Ammon's horn (tissue), 1 donor: ENCODE measurements at places on chromosomes 2 and 18.
A peak's percentile ranks its signal among the peaks of the same experiment; 100 is the strongest.

GRCh38 chr2:6053743-6054142 is 361.6 kb downstream of the SOX11 start:
- no peak for DNase-seq

- no peak for DNase-seq
Measured at GRCh38 chr18:57364460-57364859, 12.1 kb downstream of the ST8SIA3 start.

DNA sequence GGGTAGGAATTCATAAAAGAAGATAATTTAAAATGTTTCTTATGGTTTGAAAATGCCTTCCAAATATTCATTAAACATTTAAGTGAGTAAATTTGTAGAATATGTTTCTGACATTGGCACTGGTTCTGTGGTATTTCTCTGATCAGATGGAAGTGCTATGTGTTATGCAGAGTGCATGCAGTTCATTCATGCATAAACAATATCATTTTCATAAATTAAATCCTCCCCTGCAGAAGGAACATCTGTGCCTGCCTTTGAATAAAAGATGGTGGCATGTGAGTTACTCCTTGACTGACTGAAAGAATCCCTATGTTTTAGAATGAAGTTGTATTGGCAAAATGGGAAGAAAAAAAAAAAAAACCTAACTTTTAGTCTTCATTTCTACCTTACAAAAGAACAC is 5.9 kb downstream of the NEUROD1 start:
- DNase-seq = no peak

DNA sequence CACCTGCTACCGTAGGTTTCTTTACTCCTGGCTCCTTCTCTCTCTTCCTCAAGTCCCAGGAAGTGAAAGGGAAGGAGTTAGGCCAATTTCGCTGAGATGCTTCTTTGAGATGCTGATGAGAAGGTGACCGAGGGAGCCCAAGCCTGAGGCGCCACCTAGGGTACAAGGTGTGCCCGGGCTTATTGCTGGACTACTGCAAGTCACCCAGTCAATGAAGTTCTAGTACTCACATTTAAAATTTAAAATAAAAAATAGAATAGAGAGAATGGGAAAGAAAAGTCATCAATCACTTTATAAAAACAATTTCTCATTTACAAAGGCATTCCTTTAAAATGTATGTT is 45.3 kb downstream of the ACAA2 start:
- DNase-seq = peak; percentile 49

- no peak for DNase-seq
Measured at GRCh38 chr2:195094330-195094729, 562.7 kb upstream of the SLC39A10 start.
